ENCODE measurements at places on chromosomes 7 and 10. TPM values are rescaled to one million over a fixed set of nuclear protein-coding genes. Genes with fewer than 3 reads are reported as not detected.

Gene POT1
- total RNA-seq = 14.1 TPM

DNA sequence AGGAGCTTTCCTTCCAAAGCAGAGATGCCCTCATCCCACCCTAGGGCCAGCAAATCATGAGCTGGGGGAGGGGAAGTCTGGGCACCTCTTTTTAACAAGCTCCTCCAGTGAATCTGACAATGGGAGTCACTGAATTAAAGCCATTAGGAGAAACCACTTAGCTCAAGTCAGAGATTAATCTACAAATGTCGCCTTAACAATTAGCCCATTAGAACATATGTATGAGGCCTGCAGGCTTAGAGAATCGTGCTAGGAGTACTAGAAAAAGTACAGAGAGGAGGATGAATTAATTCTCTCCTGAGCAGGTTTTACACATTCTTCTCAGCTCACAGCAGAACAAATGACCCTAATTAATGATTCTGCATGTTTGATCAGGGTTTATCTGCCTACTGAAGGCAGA lies 381.3 kb downstream of the KCNMA1 start:
- H3K4me1 ChIP-seq = peaks cover 29% of the 10 kb centered on the region
- no peak for DNase-seq
- no peak overlapping the region for H3K4me3 ChIP-seq
- H3K27me3 ChIP-seq = no peaks in the 10 kb centered on the region
- H3K36me3 ChIP-seq = no peaks in the 10 kb centered on the region
- no peak overlapping the region for H3K27ac ChIP-seq

Gene TRIM73
- total RNA-seq = 1.7 TPM

DNA sequence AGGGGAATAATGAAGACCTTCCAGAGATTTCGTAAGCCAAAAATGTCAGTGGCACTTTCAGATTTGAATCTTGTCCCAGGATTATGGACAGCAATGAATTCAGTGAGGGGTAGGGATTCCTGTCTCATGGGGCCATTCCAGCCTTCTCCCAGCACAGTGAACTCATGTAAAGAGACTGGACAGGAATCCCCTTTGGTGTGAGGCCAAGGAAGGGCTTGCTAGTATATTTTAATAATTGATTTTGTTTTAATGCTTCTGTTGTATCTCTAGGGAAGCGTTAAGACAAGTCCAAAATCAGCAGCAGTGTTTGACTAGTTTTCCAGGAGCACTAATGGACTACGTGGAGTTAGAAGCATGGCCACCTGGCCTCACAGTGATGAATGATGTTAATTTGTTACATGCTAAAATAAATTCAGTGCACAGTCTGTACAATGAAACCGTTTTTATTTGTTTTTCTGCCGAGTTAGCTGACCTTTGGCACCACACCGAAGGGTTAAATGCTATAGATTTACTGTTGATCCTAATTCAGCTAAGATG lies 214.0 kb upstream of the DKK1 start:
- H3K27me3 ChIP-seq = no peaks in the 10 kb centered on the region
- no peak overlapping the region for H3K4me3 ChIP-seq
- DNase-seq = no peak
- no peak overlapping the region for H3K27ac ChIP-seq

DNA sequence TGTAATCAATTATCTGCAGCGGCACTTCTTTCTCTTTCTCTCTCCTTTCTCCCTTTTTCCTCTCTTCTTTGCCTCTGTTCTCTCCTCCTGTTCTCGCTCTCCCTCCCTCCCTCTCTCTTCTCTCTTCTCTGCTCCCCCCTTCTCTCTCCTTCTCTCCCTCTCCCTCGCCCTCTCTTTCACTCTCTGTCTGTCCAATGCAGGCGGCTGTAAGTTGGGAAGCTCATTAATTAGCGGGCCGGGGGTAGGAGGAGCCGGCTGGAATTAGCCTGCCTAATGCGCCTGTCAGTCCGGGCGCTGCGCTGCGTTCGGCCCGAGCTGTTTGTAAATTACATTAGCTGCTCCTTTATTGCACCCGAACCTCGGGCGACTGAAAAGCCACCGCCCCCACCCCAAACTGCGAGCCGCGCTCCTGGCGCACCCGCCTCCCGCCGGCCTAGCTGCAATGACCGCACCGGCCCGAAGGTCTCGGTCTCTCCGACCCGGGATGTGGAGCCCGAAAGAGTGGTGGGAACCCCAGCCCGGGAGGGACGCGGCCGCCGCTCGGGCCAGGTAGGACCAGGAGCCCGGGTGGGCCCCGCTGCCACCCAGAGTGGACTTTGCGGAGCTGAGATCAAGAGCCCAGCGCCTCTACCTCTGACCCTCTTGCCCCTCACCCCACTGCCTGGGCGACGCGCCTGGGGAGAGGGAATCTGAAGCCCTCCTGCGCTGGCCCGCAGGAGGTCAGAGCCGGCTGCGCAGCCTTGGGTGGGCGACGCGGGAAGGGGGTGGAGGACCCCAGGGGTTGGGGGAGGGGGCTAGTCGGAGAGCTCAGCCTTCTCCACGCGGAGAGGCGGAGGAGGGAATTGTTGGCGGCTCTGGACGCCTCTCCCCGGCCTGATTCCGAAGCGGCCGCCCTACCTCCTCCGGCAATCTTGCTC lies at the start of gene LBX1:
Gene LBX1 (minus strand): TSS at position 198 of the 917 bp plus-strand sequence. CDS start 648 bp downstream, outside the sequence.
- H3K4me1 ChIP-seq = peaks cover 44% of the 10 kb centered on the region
- no peak for DNase-seq
- H3K4me3 ChIP-seq = no peak within 1 kb of the TSS
- no peaks in the 10 kb centered on the region for H3K36me3 ChIP-seq
- H3K27me3 ChIP-seq = peaks cover 85% of the 10 kb centered on the region

GRCh38 chr7:45268013-45268412 lies 110.4 kb downstream of the RAMP3 start:
- no peaks in the 10 kb centered on the region for H3K27me3 ChIP-seq
- no peaks in the 10 kb centered on the region for H3K4me1 ChIP-seq
- H3K4me3 ChIP-seq = no peak overlapping the region

Gene ITPRID1
- total RNA-seq = not detected

GRCh38 chr10:116809483-116810119 lies 39.7 kb upstream of the ENO4 start:
- peak overlapping the region; percentile 50 for H3K4me3 ChIP-seq
- H3K36me3 ChIP-seq = no peaks in the 10 kb centered on the region
- H3K27me3 ChIP-seq = no peaks in the 10 kb centered on the region
- no peak overlapping the region for H3K27ac ChIP-seq

- no peak overlapping the region for H3K27ac ChIP-seq
- no peak for DNase-seq
- no peaks in the 10 kb centered on the region for H3K4me1 ChIP-seq
- no peaks in the 10 kb centered on the region for H3K36me3 ChIP-seq
- no peaks in the 10 kb centered on the region for H3K27me3 ChIP-seq
- no peak overlapping the region for H3K4me3 ChIP-seq
These were observed 10.7 kb downstream of the AMZ1 start for GRCh38 chr7:2698581-2699288.

DNA sequence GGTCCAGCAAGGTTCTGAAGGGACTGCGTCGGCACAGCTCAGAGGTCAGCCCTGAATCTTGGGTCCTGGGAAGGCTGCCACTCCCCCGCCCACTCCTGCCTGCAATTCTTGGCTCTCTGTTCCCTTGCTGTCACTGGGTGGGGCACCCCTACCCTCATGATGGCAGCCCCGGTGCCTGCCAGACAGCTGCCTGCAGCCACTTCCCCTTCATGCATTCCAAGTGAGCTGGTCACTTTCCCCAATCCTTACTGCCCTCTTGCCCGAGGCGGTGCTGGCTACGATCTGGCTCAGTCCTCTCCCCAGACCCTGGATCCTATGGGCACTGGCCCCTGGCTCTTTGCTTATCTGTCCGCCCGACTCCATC lies 14.2 kb downstream of the MYL10 start:
- no peaks in the 10 kb centered on the region for H3K27me3 ChIP-seq
- H3K4me1 ChIP-seq = no peaks in the 10 kb centered on the region
- H3K27ac ChIP-seq = no peak overlapping the region
- DNase-seq = no peak
- no peak overlapping the region for H3K4me3 ChIP-seq

DNA sequence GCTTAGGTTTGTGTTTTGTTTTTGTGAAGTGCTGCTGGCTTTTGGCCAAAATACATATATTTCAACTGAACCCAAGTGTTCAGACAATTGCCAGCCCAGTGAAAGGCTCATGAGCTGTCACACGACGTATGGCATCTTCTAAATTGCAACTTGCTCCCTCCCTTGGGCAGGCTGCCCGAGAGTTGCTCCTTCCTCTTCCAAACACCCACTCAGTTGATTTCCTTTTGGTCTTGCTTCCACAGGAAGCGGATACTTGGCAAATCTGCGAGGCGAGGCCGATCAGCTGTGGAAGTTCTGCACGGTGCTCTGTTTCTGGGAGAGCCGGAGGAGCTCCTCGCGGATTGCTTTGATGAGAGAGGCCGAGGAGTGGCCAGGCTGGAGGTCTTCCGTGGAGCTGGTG lies 39.6 kb upstream of the ATP6V0A4 start:
- H3K4me3 ChIP-seq = no peak overlapping the region
- H3K4me1 ChIP-seq = no peaks in the 10 kb centered on the region
- no peaks in the 10 kb centered on the region for H3K36me3 ChIP-seq
- no peaks in the 10 kb centered on the region for H3K27me3 ChIP-seq
- DNase-seq = no peak

- peak overlapping the region; percentile 33 for H3K27ac ChIP-seq
- H3K36me3 ChIP-seq = peaks cover 83% of the 10 kb centered on the region
- no peak for DNase-seq
- H3K4me1 ChIP-seq = peaks cover 22% of the 10 kb centered on the region
These were observed 98.6 kb downstream of the MYOF start for GRCh38 chr10:93383562-93383981.

DNA sequence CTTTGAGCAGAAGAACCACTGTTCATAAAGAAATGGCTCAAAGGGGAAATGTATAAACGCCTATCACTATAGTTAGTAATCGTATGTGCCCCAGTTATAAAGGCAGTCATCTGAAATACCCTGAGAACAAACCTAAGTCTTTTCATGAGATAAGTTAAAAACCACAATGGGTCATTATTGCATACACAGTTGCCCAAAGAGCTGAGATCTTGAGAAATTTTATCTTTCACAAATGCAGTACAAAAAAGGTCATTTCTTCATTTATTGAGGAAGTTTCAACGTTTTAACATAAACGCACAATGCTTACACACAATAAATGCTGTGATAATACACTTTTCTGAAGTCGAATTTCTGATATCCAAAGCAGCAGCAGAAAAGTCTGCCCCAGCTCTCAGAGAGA lies 114.4 kb downstream of the MICU1 start:
- no peak overlapping the region for H3K4me3 ChIP-seq
- H3K27me3 ChIP-seq = no peaks in the 10 kb centered on the region
- no peaks in the 10 kb centered on the region for H3K4me1 ChIP-seq
- DNase-seq = no peak
- no peaks in the 10 kb centered on the region for H3K36me3 ChIP-seq

Gene PPP1R17
- total RNA-seq = not detected

Gene HGF
- 4.4 TPM for total RNA-seq

GRCh38 chr10:106959521-106959920 lies 205.0 kb downstream of the SORCS1 start:
- no peak overlapping the region for H3K27ac ChIP-seq
- no peak for DNase-seq
- no peaks in the 10 kb centered on the region for H3K27me3 ChIP-seq
- no peaks in the 10 kb centered on the region for H3K4me1 ChIP-seq

DNA sequence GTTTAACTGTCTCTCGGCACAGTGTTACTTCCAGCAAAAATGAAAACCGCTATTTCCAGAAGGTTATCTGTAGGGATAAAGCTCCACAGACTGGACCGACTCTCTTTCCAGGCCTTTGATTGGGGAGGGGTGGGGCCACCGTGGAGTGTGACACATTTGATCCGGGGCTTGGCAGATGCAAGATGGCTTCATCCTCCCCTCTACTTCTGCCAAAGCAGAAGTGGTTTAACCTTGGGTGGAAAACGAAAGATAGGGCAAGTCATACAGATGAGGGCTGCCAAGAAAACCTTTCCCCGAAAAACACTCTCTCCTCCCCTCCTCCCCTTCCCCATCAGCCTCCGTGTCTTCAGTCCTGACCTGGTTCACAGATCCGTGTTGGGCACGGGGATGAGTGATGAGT lies 139.7 kb upstream of the SH2B2 start:
- peaks cover 5% of the 10 kb centered on the region for H3K4me1 ChIP-seq
- no peaks in the 10 kb centered on the region for H3K36me3 ChIP-seq
- H3K27me3 ChIP-seq = no peaks in the 10 kb centered on the region

- H3K4me3 ChIP-seq = no peak overlapping the region
- DNase-seq = no peak
- H3K36me3 ChIP-seq = no peaks in the 10 kb centered on the region
- no peak overlapping the region for H3K27ac ChIP-seq
- no peaks in the 10 kb centered on the region for H3K27me3 ChIP-seq
These were observed 183.1 kb downstream of the EXOC4 start for GRCh38 chr7:133436014-133436428.

DNA sequence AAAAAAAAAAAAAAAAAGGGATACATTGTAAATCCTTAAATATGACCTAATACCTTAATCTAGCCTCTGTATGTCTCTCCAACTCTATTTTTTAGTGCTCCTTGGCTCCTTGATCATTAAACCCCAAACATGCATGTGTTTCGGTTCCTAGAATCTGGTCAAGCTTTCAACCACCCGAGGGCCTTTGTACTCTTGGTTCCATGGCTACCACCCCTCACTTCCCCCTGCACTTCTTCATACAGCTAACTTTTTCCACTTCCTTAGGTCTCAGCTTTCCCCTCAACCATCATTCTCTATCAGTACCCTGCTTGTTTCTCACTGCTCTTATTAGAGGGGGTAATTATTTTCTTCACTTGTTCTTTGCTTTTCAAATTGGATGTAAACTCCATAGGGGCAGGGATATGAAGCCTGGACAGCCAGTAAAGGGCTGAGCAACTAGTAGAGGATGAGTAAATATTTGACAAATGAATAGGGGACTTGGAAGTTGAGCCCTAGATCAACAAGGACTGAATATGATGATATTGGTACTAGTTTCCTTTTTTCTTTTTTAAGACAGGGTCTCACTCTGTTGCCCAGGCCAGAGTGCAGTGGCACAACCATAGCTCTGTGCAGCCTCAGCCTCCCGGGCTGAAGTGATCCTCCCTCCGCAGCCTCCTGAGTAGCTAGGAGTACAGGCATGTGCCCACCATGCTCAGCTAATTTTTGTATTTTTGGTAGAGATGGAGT lies 4.3 kb upstream of the GDI2 start:
- H3K27ac ChIP-seq = no peak overlapping the region
- no peaks in the 10 kb centered on the region for H3K36me3 ChIP-seq
- H3K4me3 ChIP-seq = no peak overlapping the region
- H3K4me1 ChIP-seq = peaks cover 4% of the 10 kb centered on the region
- no peaks in the 10 kb centered on the region for H3K27me3 ChIP-seq
- DNase-seq = no peak

DNA sequence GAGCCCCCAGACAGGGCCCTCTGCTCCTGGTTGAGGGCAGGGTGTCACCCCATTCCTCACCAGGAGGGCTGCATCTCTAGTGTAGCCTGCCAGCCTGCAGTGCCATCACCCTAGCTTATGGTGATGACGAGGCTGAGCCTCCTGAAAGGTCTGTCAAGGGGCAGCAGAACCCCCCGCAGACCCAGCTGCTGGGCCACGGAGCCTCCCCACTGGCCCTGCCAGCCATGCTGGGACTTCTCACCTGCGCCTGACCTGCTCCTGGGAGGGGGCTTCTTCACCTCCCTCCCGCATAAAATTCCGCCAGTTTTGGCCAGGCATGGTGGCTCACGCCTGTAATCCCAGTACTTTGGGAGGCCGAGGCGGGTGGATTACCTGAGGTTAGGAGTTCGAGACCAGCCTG lies 40.4 kb upstream of the RASGEF1A start:
- H3K4me3 ChIP-seq = no peak overlapping the region
- H3K4me1 ChIP-seq = no peaks in the 10 kb centered on the region
- H3K36me3 ChIP-seq = no peaks in the 10 kb centered on the region
- no peak for DNase-seq
- no peaks in the 10 kb centered on the region for H3K27me3 ChIP-seq
- no peak overlapping the region for H3K27ac ChIP-seq

All from esophagus squamous epithelium (tissue), 5 donors.